ENCODE measurements at places on chromosomes 11 and 22.

GRCh38 chr11:46918083-46918787, at the start of gene LRP4:
LRP4 (minus strand) TSS chr11:46918550; CDS start chr11:46918379, 171 bp downstream.
- peak; percentile 68 for DNase-seq

DNA sequence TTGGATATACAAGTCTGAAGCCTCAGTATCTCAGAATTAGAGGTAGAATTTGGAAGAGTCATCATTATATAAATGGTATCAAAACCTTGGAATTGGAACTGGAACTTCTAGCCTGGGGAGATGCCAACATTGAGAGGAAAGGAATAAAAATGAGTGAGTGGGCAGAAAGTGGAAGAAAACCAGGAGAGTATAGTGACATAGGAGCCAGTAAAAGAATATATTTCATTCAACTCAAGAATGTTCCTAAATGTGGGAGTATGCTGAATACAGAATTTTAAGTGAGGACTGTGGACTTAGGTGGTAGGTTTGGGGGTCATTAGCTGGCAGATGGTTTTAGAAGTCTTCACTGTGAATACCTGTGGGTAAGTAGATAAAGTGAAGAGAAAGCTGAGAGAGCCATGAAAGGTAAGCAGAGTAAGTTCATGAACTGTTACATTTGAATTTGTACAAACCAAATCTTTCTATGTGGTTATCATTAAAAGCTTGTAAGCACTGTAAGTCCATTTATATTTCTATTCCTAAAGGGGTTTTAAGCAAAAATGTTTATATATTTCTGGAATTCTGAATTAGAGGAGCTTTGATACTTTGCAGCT, 60.2 kb downstream of the PDHX start:
- no peak for DNase-seq

DNA sequence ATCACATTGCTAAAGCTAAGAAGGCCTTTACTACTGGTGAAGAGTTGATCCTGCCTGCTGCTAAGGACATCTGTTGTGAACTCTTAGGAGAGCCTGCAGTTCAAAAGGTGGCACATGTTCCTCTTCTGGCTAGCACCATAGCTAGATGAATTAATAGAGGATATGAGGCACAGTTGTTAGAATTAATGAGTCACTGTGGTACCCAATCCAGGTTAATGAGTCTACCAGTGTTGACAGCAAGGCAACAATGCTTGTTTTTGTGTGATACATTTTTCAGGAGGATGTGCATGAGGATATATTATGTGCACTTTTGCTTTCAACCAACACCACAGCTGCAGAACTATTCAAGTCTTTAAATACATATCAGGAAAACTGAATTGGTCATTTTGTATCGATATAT, 12.0 kb downstream of the C11orf58 start:
- no peak for DNase-seq

DNA sequence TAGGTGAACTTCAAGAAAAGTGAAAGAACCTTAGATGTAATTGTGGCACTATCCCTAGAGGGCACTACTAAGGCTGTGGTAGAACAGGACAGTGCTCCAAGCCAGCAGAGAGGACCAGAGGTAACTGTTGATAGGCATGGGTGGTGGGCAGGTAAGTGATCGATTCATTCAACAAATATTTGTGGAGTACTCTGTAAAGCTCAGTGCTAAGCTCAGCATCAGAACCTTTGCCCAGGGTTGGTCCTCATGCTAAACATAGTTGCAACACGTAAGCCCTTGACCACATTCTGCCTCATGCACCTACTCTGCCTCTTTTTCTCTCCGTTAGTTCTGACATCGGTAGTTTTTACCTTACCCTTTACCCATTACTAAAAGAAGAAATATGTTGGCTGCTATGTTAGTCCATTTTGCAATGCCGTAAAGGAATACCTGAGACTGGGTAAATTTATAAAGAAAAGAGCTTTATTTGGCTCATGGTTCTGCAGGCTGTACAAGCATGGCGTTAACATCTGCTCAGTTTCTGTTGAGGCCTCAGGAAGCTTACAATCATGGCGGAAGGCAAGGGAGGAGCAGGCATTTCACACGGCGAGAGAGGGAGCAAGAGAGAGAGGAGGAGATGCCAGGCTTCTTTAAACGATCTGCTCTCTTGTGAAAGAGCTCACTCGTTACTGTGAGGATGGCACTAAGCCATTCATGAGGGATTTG, 18.4 kb upstream of the NNMT start:
- no peak for DNase-seq

GRCh38 chr11:70445605-70446004, 47.3 kb downstream of the CTTN start:
- DNase-seq: no peak

GRCh38 chr11:116412118-116412889, 360.5 kb downstream of the BUD13 start:
- DNase-seq: peak; percentile 80

DNA sequence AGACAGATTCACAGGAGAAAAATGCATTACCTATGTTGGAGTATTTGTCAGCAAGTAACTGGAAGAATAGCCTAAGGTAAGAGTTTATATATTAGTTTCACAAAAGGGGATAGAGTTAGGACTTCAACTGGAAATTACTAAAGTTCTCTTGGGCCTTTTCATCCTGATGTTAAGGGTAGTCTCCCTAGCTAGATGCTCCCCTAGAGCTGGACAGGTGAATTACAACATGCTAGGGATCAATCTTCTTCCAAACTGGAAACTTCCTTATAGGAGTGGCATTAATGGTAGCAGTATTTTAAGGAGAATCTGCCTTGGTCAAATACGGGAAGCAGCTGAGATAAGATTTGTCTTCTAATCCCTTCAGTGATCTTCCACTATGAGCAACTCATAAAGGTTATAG, 632.8 kb upstream of the RAG2 start:
- no peak for DNase-seq

GRCh38 chr11:131229221-131229620, 141.2 kb upstream of the NTM start:
- DNase-seq: no peak

GRCh38 chr11:112520354-112520753, 259.7 kb upstream of the PLET1 start:
- no peak for DNase-seq

GRCh38 chr11:103993507-103993906, 42.9 kb upstream of the DDI1 start:
- DNase-seq: no peak

DNA sequence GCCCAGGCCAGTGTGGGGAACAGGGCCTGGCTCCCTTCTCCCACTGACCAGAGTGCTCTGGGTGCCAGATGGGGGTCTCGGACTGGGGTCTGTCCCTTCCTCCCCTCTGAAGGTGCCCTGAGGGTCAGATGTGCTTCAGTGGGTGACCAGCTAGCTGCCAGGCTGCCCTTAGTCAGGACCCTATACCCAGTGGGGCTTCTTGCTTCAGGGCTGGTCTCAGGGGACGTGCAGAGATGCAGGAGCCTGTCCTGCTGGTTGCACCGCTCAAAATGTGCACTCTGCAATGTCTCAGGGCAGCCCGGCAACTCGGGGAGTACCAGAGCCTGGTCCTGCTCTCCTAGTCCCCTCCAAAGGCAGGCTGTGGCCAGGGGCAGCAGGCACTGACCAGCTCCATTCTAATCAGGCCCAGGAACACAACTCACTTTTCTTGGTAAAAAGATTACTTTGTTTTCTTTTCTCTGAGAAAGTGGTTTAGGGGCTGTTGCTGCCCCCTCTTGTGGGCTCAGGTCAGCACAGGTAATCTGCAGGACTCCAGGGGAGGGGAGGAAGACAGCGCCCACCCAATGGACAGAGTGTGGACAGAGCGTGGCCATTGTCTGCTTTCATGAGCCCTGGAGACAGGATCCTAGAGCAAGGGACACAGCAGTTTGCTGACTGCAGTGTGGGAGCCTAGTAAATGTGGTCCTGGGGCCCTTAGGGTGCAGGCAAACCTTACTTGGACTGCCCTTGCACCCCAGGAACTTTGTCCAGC, 80.9 kb downstream of the MED15 start:
- no peak for DNase-seq

DNA sequence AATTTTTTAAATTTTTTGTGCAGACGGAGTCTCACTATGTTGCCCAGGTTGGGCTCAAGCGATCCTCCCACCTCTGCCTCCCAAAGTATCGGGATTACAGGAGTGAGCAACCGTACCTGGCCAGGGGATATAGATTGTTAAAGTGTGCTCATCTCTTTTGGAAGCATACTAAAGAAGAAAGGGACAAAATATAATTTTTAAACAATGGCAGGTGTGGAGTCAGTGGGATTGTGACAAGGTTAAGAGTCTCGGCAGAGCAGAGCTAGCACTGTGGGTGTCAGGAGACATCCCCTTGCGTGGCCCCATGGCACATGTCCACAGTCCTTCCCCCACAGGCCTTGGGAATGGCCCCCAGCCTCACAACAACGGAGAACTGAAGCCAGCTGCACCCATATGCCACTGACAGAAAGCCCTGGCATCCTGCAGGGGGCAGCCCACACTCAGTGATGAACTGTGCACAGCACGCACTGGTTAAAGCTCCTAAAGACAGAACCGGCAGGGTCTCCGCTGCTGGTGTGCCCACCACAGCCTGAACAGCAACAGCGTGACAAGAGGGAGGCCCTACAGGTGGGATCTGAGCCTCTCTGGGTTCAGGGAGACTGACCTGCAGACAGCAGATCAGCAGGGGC, 29.9 kb downstream of the SERPIND1 start:
- peak; percentile 48 for DNase-seq

DNA sequence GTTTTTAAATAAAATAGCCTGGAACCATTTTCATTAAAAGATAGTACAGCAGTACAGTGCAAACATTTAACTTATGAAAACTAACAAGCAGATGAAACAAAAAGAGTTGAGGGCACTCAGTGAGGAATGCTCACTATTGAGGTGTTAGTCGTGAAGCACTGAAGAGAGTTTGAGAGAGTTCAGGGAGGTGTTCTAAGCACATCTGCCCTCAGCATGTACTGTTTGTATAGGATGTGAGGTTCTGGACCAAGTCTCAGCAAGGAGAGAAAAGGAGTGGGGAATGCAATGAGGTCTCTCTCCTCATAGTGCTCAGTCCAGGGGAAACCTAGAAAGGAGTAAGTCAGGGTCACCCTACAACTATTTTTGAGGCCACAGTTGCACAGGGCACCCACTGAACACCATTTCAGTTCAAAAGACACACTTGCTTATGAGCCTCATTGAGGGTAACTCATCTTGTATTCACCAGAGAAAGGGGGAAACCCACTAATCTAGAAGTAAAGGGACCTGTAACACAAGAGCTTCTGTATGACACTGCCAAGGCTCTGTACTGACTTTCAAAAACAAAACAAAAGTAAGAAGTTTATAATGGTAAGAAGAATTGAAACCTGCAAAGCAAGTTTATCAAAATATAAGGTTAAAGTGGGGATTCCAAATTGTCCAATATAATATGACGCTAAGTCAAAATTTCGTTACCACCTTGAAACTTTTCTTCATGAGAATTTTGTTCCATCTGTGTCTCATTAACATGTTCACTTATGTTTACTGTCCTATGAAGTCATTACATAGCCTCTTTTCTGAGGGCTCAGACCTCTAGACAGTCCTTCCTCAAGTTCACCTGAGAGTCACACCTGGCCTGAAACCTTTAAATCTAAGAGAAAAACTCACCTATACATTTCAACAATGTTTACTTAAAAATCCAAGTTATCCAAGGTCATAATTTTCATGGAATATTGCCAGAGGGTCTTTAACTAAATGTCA, 275.3 kb downstream of the ETS1 start:
- DNase-seq: no peak

DNA sequence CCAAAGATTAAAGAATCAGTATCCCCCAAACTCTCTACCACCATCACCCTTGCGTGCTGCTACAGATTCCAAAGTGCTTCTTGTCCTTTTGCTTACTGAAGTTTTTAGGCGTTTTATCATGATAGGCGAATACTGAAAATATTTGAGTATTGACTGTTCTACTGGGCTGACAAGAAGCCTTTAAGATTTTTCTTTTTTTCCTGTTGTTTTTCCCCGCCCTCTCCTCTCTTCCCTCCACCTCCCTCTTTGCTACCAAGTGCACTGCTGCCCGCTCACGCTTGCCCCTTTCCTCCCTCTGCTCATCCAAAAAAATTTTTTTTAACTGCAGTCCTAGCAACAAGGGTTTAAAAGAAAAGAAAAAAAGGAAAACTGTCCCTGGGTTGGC, 679 bp downstream of the SPCS2 start:
- peak; percentile 12 for DNase-seq

DNA sequence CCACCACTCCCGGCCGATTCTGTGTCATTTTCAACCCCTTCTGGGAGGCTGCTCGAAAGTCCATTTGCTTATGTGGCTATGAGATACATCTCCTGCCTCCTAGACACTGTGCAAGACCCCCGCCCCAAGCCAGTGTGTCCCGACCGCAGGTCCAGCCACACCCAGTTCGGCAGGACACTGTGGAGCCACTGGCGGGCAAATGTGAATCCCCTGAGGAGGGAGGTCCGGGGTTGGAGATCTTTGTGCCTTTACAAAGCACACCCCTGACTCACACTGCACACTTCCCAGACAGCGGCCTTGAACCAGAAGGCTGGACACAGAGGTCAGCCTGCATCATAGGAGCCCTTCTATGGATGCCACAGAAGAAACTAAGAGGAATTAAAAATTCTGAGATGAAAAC, 17.4 kb downstream of the FXYD6 start:
- DNase-seq: no peak

DNA sequence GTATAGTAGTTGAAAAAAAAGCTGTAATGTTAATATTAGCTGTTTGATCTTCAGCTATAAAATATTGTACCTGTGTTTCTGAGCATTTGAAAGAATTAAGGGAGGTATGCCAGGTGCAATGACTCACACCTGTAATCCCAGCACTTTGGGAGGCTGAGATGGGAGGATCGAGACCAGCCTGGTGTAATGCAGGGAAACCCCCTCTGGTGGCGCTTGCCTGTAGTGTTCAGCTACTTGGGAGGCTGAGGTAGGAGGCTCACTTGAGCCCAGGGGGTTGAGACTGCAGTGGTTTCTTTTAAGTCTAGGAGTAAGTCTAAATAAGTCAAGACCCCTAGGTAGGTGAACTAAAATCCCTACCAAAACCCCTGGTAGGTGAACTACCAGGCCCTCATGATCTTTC, 37.1 kb downstream of the TAF1D start:
- no peak for DNase-seq

- DNase-seq: no peak
Measured at GRCh38 chr11:14446701-14447169, 52.9 kb downstream of the COPB1 start.

DNA sequence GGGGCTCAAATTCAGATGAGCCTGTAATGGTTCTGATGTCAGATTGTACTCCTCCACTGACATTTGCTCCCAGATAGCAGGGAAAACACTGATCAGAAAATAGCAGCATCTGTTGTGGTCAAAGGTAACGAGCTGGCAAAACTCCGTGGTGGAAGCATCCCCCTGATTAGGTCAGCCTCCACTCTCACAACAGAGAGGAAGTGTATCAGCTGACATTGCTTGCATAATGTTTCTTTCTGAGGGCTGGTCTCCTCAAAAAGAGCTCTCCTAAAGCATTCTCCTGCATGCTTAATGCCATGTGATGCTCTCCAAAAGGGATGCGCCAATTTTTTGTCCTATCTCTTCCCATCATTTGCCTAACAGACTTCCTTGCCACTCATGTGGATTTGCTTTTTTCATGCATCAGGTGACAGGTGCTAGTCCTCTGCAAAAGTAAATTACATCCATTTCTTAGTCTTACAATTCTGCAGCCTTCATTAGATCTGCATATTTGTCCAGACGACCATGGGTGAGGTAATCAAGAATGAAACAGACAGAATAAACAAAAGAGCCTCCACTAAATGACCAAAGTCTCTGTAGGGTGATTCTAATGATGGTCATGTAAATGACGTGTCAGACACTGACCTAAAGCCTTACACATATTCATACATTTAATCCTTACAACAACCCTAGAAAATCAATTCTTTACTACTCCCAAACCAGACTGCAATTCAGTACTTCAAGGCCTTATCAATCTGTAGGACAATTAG, 6.4 kb upstream of the TENM4 start:
- no peak for DNase-seq

- no peak for DNase-seq
Measured at GRCh38 chr11:70474710-70475109, 76.4 kb downstream of the CTTN start.

All from small intestine (tissue), 16 donors.